ENCODE measurements at places on chromosomes 6 and 20. TPM values are rescaled to one million over a fixed set of nuclear protein-coding genes. Genes with fewer than 3 reads are reported as not detected.

DNA sequence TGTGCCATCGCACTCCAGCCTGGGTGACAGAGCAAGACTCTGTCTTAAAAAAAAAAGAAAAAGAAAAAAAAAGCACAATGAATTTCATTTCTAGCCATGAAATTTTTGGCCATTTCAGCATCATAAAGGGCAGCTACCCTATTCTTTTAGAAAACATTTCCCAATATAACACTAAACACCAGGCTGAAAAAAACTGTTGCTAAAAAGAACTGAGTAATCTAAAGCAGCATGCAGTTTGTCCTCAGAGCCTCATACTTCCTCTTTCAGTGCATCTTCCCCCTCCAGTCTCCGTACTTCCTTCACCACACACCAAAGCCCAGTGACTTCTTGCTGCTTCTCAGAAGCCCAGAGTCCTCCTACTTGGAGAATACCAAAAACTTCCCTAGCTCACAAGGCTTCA is 5.6 kb upstream of the IFNGR1 start:
- no peak for DNase-seq
- H3K27me3 ChIP-seq = no peaks in the 10 kb centered on the region
- no peak overlapping the region for H3K4me3 ChIP-seq
- no peaks in the 10 kb centered on the region for H3K36me3 ChIP-seq
- H3K27ac ChIP-seq = no peak overlapping the region
- H3K4me1 ChIP-seq = peaks cover 49% of the 10 kb centered on the region

Gene LRP11
- total RNA-seq = 39.4 TPM

Gene ATP6V1G2
- 2.3 TPM for total RNA-seq

DNA sequence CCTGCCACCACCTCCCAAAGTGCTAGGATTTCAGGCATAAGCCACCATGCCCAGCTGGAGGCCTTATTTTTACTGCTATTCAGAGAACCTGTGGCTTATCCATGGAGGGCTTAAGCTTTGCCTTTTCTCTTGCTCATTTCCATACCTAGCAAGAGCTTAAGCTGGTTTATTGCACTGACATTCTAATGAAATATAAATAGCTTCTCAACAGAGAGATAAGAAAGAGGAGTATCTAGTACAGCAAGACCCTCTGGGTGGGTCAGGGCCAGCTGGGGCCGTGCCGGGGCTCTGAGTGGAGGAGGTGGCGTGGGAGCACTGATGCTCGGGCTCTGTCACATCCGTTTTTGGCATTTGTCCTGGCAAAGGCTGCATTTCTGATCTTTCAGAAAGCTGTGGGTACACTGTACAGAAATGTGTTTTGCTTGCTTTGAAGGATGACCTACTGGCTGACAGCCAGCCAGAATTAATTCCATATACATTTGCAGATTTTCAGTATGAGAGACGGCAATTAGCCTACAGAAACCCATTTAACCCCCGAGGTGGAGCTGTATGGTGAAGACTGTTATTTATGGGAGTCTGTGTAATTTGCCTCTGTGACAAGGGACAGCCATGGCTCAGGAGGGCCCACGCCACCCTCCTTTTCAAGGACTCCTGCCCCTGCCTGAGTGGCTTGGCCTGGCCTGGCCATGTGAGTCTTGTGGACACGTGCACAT is 181.6 kb upstream of the AKAP12 start:
- peaks cover 25% of the 10 kb centered on the region for H3K4me1 ChIP-seq
- H3K27me3 ChIP-seq = no peaks in the 10 kb centered on the region
- H3K36me3 ChIP-seq = no peaks in the 10 kb centered on the region
- H3K4me3 ChIP-seq = no peak overlapping the region

DNA sequence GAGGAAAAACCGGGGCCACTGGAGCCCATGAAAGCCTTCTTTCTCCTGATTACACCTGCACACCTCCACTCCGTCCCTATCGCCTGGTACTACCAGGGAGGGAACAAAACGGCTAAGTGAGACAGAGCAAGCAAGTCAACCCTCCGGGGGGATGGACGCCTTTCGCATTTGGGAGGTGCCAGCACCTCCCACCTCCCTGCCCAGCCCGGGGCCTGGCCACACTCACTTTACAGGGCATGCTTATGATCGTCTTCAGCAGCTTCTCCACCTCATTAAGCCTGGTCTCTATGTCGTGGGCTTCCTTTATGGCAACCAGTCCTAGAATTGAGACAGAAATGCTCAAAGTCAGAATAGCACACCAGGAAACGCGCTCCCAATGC is 13.7 kb downstream of the PXDC1 start:
- peaks cover 19% of the 10 kb centered on the region for H3K4me1 ChIP-seq
- no peak overlapping the region for H3K4me3 ChIP-seq
- H3K36me3 ChIP-seq = peaks cover 44% of the 10 kb centered on the region
- no peak overlapping the region for H3K27ac ChIP-seq
- H3K27me3 ChIP-seq = no peaks in the 10 kb centered on the region
- DNase-seq = no peak
